Activated T-helper 9 cell treated with anti-CD3 and anti-CD28 coated beads, Interleukin-2, amount 50 U/mL, for 16 hours (primary cell): ENCODE measurements at places on chromosomes 11 and 22.

DNA sequence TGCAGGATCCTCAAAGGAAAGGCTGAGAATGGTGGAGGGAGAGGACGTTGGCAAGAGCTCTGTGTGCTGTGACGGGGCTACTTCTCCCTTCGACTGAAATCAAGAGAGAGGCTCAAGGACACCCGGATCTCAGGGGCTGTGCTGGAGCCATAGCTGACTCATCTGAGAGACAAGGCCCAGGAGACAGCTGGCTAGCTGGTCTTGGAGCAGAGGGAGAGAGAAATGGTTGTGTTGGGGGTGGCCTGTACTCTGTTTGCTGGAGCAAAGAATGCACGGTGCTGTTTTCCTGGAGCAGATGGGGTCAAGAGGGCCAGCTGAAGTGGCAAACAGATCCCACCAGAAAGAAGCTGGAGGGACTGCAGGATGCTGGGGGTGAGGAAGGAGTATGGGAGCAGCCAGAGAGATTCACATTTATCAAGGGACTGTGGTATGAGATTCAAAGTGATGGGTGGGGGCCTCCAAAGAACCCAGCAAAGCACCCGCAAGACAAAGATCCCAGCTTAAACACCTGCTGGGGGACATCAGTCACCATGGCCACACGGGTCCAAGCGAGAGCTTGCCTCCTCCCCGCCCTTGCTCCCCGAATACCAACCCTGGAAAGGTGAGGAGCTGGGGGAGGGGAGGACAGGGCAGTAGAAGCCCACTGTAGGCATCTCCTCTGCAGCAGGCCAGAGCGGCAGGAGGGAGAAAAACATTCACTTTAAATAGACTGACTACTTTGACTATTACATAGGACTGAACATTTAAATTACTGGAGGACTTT is 40.8 kb downstream of the MAP6 start:
- no peak for DNase-seq

DNA sequence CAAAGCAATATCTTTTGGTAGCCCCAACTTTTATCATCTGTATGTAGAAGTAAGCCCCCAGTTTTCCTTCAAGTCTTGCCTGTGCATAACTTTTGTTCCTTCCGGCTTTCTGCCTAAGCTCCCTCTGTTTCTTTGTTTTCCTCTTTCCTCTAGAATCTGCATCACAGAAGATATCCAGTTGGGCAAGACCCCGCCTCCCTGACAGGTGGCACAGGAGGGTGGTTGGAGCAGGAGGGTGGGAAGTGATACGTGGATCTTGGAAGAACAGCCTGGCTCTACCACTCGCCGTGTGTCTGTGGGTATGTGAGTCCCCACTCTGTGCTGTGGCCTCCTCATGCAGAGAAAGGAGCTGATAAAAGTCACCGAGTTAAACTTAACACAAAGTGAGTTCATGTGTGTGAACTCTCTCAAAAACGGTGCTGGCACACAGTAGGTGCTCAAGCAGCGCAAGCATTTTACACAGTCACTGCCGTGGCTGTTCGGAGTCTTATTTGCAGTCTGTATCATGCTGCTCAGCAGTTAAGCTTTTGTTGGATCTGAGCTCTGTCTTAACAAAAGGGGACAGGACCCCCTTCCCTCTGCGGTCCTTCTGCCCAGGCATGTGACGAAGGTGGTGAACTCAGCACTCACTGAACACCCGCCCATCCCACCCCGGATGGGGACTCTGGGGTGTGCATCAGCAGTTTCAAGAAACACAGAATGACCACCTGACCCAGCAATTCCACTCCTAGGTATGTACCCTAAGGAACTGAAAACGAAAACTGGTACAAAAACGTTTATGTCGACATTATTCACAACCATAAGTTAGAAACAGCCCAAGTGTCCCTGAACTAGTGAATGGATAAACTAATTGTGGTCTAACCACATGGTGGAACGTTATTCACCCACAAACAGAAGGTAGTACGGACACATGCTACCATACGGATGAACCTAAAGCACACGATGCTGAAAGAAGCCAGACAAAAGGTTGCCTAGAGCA is 249.1 kb downstream of the CTTN start:
- no peak for DNase-seq

DNA sequence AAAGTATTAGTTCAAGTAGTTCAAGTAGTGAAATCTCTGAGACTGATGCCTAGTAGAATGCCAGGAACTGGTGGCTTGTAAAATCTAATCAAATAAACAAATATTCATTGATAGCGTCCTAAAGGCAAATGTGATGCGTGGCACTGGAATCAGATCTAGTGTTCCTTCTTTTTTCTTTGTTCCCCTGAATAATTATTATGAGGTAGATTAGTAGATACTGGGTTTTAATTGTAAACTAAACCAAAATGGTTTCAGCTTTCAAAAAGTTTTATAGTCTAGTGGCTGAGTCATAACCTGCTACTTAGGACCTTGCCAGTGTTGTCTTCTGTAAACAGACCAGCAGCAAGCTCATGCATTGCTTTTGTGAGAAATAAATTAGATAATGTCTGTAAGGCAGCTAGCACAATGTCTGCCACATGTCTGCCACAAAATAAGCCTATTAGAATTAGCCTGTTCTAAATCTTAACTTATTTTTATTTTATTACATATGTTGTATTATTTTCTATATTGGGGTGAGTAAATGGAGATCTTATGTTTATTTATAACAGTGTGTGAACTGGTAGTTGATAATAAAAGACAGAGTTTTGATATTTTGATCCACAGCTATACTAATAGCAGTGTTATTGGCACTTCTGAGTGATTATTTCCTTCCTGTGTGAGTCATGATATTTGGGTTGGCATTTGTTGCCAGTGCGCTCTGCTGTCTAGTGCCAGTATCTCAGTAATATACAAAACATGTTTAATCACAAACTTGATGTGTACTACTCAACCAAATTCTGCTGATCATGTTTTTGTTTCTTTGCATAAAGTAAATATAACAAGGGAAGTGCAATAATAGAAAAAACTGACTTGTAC is 135.7 kb downstream of the TMEM135 start:
- DNase-seq, result no peak

DNA sequence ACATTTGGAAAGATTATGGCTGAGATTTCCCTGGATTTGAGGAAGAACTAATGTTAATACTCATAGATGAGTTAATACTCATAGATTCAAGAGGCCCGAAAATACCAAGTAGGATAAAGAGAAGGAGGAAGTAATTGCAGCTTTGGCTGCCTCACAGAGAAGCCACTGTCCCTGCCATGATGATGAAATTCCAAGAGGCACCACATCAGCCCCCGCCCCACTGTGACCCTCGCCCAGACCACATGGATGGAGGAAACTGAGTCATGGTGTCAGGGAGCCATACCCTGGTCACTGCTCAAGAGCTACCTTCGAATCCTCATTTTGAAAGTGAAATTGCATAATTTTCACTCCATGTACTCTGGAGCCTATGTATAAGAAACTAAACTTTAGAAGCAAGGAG is 92.9 kb upstream of the SLC22A12 start:
- DNase-seq, result no peak

GRCh38 chr22:50670914-50671538 is 1.6 kb upstream of the SHANK3 start:
- no peak for DNase-seq

- DNase-seq, result no peak
Observed at GRCh38 chr11:1919391-1920127, at the start of gene TNNT3. TNNT3 (plus strand) TSS chr11:1919703; CDS start chr11:1922875, 3,172 bp downstream.

GRCh38 chr22:40030758-40031095 is 36.0 kb downstream of the FAM83F start:
- no peak for DNase-seq

GRCh38 chr11:9990221-9990973 is 303.6 kb downstream of the SBF2 start:
- no peak for DNase-seq

- DNase-seq, result no peak
Observed at GRCh38 chr11:47418454-47419259, 7.6 kb downstream of the PSMC3 start.

- no peak for DNase-seq
Observed at GRCh38 chr11:115515647-115516395, 11.6 kb upstream of the CADM1 start.

DNA sequence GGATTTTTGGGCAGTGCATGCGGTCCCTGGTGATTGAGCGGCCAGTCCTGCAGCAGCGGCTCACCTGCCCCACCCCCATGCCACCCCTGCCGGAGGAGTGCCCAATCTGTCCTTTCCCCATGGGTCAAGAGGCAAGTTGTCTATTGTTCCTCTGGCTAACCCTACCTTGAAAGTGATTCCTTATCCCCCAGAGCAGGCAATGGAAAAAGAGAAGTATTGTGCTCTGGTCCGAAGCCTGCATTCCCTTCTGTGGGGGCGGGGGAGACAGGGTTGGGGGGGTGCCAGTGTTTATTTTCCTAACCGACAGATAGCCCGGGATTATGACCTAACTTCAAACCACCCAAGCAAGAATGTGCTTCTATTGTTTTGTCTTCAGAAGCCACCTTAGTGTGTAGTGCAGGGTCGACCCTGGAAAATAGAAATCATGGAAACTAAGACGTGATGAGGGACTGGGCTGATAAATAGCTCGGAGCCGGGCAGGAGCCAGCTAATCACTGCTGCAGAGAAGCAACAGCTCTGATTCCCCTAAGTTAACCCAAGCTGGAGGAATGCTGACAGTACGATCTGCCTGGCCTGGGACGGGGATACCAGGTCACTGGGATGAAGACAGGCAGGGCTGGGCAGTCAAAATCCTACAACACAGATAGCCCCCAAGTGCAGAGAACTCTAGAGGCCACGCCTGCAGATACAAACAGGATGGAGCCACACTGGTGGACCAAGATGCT is 38.7 kb upstream of the ATXN10 start:
- DNase-seq, result no peak

DNA sequence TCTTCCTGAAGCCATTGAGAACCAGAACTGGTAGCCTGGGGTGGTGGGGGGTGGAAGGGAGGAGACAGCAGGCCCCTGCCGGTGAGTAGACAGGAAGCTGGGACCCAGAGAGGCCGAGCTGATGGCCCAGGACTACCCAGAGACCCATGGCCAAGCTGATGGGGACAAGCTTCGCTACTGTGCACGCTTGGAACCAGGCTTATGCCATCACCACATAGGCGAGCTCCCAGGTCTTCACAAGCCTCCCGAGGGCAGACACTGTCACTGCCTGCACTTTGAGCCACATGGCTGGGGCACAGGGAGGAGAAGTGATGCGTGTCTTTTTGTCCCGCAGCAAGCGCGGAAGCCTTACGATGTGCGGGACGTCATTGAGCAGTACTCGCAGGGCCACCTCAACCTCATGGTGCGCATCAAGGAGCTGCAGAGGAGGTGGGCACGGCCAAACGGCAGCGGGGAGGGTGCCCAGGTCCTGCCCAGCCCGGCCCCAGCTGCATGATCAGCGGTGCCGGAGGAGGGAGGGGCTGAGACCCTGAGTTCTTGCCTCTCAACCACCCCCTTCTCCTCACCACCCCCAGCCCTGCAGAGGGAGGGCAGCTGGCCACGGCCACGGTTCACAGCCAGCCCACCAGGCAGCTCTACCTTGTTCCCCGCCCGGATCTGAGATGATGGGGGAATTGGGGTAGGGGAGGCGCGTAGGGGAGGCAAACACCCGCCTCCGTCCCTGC is 76.0 kb upstream of the KCNQ1OT1 start:
- DNase-seq, result no peak

DNA sequence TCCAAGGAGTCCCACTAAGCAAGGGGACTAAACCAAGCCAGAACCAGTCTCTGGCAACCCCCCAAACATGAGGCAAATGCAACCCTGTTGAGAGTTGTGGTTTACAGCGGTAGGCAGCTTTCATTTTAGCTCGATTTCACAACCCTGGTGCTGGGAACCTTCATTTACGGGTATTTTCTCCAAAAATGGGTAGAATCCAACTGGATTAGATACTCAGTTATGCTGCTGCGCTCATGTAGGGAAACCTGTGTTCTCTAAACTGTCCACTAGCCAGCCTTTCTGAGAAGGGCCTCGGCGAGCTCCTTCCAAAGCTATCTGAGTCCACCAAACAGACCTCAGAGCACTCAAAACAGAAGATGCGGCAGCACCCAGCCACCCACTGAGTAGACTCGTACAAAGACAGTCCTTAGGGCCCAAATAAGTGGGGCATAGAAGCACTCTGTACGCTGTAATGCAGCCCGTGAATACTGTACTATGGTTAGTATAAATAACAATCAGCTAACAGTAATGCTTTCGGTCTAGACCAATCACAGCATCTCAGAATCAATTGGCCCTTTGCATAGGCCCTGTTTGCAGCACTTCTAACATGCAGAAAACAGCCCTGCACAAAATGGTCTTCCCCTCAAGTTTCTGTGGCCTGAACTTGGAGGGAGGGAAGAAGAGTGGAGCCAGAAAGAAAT is 104.7 kb downstream of the ETS1 start:
- peak; percentile 43 for DNase-seq

GRCh38 chr22:37462983-37463382 is 23.2 kb downstream of the MFNG start:
- DNase-seq, result no peak

GRCh38 chr11:45154276-45154675 is 7.8 kb downstream of the PRDM11 start:
- DNase-seq, result no peak

GRCh38 chr22:23075525-23076216 is 5.4 kb downstream of the GNAZ start:
- no peak for DNase-seq

GRCh38 chr11:84218318-84218717 is 932.2 kb upstream of the CCDC90B start:
- DNase-seq, result no peak

DNA sequence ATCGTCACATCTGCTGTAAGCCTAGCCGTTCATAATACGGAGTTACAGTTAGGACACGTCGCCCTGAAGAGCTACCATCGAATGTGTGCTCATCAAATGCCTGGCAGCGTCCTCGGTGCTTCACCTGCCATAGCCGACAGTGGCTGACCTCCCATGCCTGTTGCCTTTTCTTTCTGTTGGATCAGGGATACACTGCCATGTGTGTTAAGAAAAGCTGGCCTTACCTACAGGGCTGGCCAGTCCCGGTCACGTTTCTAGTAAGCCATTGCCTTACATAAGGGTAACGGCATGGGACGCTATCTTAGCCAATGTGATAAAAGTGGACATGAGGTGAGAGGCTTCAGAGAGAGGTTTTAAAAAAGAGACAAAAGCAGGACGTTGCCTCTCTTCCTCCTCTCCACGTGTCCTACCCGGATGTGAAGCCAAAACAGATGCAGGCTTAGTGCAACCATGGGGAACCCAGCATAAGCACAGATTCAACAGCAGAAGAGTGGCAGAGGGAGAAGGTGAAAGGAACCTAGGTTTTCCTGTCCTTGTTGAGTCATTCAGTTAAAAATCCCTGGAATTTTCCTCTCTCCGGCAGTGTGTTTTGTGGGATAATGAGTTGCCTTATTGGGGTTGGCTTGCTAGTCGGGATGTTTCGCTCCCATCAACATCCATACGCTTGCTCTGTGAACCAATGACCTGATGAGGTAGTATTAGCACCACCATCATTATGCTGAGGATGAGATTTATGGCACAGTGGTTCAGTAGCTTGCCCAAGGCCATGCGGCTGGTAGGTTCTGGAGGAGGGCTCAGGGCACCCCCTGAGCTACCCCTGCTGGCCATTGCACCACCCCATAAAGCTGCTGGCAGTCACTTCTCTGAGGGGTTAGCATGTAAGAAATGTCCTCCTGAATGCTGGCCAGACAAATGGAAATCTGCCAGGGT is 67.4 kb upstream of the B3GAT1 start:
- no peak for DNase-seq

- DNase-seq, result peak; percentile 82
Observed at GRCh38 chr11:67629386-67630227, at the start of gene NUDT8. NUDT8 (minus strand) TSS chr11:67629937; CDS start chr11:67629911, 26 bp downstream.
